ENCODE measurements at places on chromosomes 2 and 18.

- no peak for DNase-seq
Observed at GRCh38 chr18:22556222-22557167, 138.8 kb upstream of the CTAGE1 start.

- DNase-seq, result peak; percentile 59
Observed at GRCh38 chr2:66571918-66572317, 137.0 kb downstream of the MEIS1 start.

DNA sequence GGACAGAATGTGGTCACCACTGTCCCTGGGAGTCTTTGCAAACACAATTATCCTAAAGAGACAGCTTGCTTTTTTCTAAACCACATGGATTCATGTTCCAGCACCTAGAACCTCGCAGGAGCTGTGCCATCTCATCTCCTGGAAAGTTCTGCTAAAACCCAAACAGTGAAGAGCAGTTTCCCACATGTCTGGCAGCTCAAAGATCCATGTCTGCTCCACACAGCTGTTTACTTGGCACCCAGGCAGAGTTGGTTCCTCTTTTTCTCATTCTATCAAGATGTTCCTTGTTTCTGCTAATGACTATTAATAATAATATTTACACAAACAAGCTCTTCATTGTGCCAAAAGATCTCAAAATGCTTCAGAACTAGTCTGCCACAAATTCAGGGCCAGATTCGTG, 30.1 kb upstream of the PID1 start:
- DNase-seq, result no peak

GRCh38 chr18:24662412-24662821, 202.0 kb downstream of the HRH4 start:
- DNase-seq, result no peak

- no peak for DNase-seq
Observed at GRCh38 chr2:144607891-144608521, 88.1 kb upstream of the ZEB2 start.

DNA sequence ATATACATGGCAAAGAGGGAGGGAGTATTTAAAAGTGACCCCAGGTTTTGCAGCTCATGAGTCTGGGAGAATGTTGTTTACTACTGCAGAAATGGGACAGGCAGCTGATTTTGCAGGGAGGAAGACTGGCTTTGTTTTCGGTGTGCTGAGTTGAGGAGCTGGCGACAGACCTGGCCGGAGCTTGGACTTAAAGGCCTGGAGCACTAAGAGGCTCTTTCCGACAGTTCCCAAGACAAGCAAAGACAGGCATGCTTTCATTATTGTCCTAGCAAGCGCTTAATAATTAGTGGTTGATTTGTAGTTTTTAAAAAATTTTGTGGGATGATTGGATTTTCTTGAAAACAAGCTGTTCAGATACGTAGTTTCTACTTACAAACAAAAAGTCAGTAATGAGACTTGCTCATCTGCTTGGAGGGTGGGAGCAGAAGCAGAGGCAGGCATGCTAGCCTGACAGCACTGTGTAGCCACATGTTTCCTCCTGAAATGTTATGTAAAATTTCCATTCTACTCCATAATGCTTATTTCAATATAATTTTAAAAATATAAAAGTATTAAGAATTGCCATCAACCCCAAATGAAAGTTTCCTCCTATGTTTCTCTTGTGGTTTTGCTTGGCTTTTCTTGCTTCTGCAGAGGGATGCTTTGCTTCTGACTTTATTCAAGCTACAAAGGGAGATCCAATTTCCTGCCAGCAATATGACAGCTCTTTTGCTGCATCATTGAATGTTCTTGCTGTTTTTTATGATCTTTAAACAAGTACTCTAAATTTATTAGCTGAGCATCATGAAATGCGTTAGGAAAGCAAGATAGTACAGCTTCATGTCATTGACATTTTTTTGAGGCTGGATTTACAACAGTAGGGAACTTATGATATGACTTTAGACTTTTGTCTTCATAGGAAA, 75.8 kb downstream of the PHLPP1 start:
- no peak for DNase-seq

GRCh38 chr18:79787865-79788733, 9.6 kb upstream of the KCNG2 start:
- no peak for DNase-seq

GRCh38 chr2:196287523-196287922, 116.1 kb upstream of the STK17B start:
- DNase-seq, result no peak

DNA sequence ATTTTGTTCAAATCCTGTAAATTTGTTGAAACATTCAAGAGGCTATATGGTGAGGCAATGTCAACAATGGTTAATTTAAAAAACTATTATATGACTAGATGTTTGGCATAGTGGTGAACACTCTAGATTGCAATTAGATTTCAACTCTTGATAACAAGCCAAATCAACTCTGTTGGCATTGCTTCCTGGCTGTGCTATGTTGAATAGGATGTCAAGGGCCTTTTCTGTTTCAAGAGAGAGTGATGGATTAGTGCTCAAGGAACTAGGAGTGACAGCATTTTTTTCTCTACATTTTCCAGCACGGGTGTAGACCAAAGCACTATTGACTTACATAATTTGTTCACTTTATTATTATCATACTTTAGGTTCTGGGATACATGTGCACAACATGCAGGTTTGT, 172.4 kb upstream of the KCNH7 start:
- no peak for DNase-seq

DNA sequence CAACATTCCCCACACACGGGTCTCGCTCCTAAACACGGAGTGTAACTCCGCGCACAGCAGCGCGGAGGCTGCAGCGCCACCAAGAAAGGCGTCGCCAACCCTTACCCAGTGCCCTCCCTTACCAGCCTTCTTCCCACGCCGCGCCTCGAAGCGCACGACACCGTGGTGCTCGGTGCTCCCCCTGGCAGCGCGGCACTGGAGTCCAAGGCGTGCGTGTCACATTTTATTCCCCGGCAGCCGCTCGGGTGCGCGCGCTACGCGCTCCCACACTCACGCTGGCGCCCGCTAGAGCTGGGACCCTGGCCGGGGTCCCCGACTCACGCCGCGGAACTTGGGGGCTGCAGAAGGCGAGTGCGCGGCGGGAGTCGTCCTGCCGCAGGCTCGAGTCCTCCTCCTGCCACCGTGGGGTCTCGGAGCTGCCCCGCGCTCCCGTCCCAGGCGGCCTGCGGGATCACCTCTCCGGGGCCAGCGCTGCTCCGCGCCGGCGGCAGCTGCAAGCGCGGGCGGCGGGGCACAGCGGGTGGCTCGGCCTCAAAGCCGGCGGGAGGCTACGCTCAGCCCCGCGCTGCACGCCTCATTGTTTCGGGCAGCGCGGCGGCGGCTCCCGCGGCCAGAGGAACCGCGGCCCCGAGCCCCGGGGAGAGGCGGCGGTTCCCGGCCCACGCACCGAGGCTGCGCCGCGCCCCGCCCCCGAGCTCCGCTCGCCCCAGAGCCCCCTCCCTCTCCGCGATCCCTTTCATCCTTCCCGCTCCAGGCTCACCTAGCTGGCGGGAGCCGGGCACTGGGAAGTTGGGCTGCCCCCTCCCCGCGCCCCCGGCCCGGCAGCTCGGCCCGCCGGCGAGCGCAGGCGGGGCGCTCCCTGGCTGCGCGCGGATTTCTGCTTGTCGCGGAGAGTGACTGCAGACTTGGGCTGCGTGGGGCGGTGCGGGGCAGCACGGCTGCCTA, at the start of gene ST6GAL2:
ST6GAL2 (minus strand) TSS at position 197 of the 945 bp plus-strand sequence. CDS start 42,190 bp downstream, outside the sequence.
- peak; percentile 25 for DNase-seq

GRCh38 chr2:37414470-37414949, 70.1 kb downstream of the QPCT start:
- peak; percentile 68 for DNase-seq

GRCh38 chr2:47907039-47907781, 912 bp upstream of the FBXO11 start:
- peak; percentile 42 for DNase-seq

- no peak for DNase-seq
Observed at GRCh38 chr18:9841752-9842151, 44.0 kb upstream of the TXNDC2 start.

DNA sequence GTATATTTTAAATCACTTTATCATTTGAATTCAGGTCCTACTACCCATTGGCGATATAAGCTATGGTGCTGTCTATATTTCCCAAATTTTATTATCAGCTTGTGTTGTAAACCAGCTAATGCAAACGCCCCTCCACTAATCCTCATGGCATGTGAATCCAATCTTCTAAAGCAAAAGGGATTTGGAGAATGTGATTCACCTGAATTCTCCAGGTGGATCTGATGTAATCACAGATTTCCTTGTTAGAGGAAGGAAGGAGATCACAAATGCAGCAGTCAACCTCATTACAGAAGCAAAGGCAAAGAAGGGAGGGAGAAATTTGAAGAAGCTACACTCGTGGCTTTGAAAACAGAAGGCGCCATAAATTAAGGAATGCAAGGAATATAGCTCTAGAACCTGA, 431.1 kb upstream of the CDH19 start:
- DNase-seq, result peak; percentile 37

GRCh38 chr2:207200136-207200535, 34.4 kb upstream of the KLF7 start:
- no peak for DNase-seq

DNA sequence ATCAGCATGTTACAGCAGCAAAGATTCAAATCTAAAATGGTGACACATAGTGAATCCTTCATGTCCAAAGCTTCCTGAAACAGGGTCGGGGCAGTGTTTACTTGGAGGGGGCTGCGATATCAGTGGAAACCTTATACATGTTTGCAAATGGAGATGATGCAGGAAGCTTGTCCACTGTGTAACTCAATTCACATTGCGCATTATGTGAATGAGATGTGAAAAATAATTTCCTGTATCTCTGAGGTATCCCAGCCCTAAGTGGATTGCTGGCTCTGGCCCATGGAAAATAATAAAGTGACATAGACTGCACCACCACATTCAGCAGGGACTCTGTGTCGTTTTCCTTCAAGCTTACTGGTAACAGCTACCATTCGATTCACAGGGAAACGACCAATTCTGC, 505.5 kb downstream of the GALR1 start:
- no peak for DNase-seq

GRCh38 chr2:192448881-192449280, 254.1 kb upstream of the TMEFF2 start:
- no peak for DNase-seq

GRCh38 chr18:76274468-76275289, 220.4 kb downstream of the ZNF516 start:
- DNase-seq, result peak; percentile 67

- DNase-seq, result peak; percentile 72
Observed at GRCh38 chr2:172084395-172084644, 987 bp upstream of the DLX1 start.

GRCh38 chr18:70288851-70289328, at the start of gene SOCS6:
Gene SOCS6 (plus strand): TSS chr18:70289045. CDS start chr18:70324669, 35,624 bp downstream.
- peak; percentile 74 for DNase-seq
